ENCODE measurements at places on chromosomes 7 and 10.
A peak's percentile ranks its signal among the peaks of the same experiment; 100 is the strongest.

GRCh38 chr10:5575482-5576153, 50.9 kb downstream of the CALML3 start:
- DNase-seq = no peak

DNA sequence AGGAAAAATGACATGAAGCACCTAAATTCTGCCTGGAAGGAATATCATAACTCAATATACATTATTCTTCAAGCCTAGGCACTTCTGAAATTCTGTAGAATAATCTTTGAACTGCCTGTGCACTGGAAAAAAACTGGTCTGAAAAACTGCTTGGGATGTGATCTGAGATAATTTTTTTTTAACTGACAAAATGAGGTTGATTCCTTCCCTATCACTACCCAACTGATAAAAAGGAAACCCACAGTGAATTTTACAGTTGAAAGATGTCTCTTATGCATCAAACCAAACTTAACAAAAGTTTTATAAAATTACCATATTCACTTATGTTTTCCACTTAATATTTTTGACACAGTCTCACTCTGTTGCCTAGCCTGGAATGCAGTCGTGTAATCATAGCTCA, 67.2 kb upstream of the FAM133B start:
- no peak for DNase-seq

GRCh38 chr7:27739301-27739908, 557 bp upstream of the TAX1BP1 start:
- DNase-seq = no peak

- DNase-seq = no peak
These were observed 6.9 kb upstream of the ZNF503 start for GRCh38 chr10:75408509-75408875.

DNA sequence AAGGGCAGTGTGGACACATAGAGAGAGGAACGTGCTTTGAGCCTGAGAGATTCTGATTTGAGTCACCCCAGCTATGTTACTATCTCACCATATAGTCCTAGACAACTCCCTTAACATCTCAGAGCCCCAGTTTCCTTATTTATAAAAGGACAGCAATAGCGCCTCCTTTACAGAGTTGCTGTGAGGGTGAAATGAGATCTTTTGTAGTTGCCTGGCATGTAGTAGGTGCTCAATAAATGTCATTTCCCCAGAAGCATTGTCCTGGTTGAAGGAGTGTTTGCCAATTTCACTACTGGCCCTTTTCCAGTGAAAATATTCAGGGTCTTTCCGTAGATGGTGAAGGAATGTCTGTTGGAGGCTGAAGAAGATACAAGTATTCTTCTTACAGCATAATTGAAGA, 51.3 kb upstream of the FAM180A start:
- no peak for DNase-seq

DNA sequence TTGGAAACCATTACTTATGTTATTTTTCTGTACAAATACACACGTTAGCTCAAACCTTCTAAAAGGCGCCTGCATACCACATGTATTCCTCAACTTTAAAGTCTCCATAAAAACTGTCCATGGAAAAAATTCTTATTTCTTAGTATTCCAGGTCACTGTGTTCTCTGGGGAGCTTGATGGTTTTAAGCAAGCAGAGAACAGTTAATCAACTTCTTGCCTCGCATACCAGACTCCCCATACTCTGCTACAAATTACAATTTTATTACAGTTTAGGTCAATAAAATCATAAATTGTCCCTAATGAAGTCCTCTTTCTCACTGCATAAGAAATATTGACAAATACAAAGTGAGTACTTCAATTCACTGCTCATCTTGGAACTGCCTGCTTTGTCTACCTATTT, 77.0 kb upstream of the GPR22 start:
- DNase-seq = no peak

- no peak for DNase-seq
These were observed 197.0 kb downstream of the PLXNA4 start for GRCh38 chr7:132379292-132379691.

DNA sequence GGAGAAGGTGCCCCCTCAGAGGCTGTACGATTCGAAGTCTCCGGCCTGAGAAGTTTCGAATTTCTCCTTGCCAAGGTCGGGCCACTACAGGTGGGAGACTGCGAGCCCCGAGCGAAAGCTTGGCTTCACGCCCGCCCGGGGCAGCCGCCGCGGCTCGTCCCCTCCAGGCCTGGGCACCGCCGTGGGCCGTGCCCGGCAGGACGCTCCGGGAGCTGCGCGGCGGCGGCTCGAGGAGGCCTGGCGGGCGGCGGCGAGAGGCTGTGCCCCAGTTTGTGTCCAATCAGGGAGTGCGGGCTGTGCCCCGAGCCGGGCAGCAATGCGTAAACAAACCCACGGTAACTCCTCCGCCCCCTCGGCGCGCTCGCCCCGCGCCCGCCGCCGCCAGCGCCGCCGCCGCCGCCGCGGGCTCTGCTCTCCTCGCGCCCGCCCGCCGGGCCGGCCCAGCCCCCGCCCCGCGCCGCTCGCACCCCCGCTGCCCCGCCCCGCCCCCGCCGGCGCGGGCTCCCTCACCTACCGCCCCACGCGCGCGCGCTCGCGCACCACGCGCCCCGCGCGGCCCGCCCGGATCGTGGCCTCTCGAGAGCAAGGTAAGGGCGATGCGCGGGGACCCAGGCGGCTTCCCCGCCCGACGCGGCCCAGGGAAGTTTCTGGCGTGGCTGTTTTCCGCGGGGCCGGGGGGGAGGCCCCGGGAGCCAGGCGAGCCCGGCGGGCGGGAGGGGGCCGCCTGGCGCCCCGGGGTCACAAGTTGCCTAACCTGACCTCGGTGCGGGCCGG, 57.8 kb upstream of the PCGF5 start:
- peak; percentile 35 for DNase-seq

GRCh38 chr7:135772639-135773222, 24.1 kb upstream of the FAM180A start:
- DNase-seq = no peak

DNA sequence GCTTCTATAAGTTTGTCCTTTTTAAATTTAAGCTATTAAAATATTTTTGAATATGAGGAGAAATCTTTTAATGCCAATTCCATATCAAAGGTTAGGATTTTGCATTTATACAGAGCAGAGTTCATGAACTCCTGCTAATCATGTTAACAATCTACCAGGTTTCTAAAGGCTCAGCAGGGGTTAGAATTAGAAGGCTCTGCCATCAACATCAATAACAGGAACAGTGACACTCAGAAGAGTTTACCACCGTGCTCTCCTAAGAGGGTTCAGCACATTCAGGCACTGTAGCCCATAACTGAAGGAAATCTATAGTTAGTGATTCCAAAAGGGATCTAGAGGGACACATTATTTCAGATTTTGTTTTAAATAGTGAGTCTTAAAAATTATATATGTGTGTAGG, 100.1 kb downstream of the HOXA1 start:
- no peak for DNase-seq

DNA sequence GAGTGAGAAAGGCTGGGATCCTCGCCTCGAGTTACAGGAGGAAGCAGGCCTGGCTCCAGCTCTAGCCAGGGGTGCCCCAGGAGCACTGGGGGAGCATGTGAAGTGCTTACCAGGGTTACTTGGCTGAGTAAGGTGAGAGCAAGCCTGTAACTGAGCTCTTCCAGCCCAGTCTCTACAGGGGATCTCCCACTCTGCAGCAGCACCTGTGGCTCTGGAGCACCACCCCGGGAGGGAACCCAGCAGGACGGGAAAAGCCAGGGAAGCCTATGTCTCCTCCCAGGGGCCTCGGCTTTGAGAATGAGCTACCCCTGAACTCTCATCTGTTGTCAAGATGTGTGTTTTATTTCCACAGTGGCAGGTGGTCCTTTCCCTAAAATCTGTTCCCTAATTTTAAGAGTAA, 10.6 kb downstream of the LRRC20 start:
- no peak for DNase-seq

DNA sequence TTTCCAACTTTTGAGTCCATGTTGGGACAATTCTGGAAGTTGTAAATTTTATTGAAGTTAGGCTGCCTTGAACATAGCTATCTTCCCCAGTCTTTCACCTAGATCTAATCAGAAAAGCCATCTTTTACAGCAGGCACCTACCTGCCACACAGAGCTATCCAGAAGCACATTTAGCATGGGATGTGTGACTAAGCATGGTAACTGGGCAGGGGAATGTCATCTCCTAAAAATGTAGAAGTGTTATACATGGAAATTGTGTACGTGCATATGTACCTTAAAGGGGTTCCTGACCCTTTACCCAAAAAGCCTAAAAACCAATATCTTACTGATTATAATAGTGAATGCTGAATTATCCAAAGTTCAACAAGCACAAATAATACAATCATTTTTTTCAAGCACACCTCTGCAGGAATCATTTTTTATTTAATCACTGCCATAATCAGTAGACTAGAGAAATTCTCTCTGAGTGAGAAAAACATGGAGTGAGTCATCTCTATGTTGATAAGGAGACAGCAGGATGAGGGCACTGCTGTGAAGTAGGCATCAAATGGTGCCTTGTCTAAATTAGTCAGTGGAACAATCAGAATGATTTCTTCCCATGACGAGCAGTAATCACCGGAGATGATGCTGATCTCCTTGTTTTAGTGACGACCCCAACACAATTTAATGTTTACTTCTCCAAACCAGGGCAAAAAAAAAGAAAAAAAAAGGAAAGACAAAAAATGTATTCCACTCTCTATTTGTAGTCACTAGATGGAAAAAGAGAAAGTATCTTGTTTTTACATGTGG, 75.9 kb downstream of the SORBS1 start:
- no peak for DNase-seq

DNA sequence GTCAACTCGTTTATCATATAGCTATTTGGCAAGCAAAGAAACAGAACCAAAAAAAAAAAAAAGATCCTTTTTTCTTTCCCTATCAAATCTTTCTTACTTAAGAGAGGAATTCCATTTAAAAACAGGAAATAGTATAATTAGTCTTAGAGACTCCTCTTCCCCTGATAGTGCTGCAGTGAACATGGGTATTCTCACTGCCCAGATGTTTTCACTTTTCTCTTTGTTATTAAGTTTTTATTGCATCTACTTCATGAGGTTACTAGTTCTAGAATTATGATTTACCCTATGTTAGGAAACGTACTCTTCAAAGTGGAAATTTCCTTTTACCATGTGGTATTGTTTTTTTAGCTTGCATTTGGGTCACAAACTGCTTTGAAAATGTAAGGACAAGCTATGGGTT, 8.5 kb downstream of the CASP2 start:
- no peak for DNase-seq

- DNase-seq = no peak
These were observed 5.3 kb upstream of the REPIN1 start for GRCh38 chr7:150363370-150363769.

DNA sequence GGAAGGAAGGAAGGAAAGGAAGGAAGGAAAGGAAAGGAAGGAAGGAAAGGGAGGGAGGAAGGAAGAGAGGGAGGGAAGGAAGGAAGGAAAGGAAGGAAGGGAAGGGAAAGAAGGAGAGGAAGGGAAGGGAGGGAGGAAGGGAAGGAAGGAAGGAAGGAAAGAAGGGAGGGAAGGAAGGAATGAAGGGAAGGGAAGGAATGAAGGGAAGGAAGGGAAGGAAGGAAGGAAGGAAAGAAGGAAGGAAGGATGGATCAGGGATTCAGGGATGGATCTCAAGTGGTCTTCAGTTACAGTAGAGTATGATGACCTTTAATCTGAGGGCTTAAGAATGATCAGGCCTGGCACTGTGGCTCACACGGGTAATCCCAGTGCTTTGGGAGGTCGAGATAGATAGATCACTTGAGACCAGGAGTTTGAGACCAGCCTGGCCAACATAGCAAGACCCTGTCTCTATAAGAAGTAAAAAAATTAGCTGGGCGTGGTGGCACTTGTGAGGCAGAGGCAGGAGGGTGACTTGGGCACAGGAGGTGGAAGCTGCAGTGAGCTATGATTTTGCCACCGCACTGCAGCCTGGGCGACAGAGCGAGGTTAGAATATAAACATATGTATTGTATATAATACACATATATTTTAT, 760 bp upstream of the FOXK1 start:
- DNase-seq = no peak

GRCh38 chr10:101451261-101451660, 97.3 kb downstream of the BTRC start:
- no peak for DNase-seq

DNA sequence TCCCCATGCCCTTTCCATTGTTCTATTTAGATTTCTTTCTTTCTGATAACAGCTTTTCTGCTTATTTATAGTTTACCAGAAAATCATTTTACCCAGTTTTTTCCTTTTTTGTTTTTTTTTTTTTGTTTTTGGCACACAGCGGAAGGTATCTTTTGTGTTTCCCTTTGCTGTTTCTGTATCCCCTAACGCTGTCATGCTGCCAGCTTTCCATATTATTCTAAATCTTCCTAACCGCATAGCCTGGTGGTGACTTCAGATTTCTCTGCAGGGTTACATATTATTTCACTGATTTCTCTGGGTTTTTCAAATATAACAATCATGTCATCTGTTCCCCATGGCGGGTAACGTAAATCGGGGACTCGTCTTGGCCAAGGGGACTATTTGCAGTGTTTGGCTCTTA, 4.0 kb upstream of the SLC29A4 start:
- DNase-seq = no peak

- no peak for DNase-seq
These were observed 249.9 kb downstream of the IPMK start for GRCh38 chr10:58017719-58018367.

- DNase-seq = no peak
These were observed 14.2 kb downstream of the MYL10 start for GRCh38 chr7:101614939-101615302.

- no peak for DNase-seq
These were observed at the start of gene SAMD9L for GRCh38 chr7:93148144-93148543. Gene SAMD9L (minus strand): TSS chr7:93148385. CDS start chr7:93135971, 12,414 bp downstream.

GRCh38 chr7:141290365-141290764, 216.5 kb downstream of the TMEM178B start:
- DNase-seq = no peak

DNA sequence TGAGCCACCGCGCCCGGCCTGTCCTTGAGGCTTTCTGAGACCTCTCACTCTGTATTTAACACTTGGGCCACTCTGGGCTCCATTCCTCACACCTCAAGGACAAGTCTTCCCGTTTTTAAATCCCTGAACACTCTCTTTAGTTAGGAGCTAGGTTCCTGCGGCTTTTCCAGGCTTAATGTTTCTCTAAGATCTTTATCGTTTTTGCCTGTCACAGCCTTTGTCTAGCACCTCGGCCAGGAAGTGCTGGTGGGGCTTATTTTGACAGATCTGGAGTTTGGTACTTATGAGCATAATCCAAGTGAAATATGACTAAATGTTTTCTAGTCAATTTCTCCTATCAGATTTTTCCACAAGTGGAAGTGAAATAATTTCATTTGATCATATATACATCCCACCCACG, 186.6 kb downstream of the DPY19L1 start:
- no peak for DNase-seq

GRCh38 chr7:762885-763284, 35.8 kb upstream of the PRKAR1B start:
- DNase-seq = no peak

DNA sequence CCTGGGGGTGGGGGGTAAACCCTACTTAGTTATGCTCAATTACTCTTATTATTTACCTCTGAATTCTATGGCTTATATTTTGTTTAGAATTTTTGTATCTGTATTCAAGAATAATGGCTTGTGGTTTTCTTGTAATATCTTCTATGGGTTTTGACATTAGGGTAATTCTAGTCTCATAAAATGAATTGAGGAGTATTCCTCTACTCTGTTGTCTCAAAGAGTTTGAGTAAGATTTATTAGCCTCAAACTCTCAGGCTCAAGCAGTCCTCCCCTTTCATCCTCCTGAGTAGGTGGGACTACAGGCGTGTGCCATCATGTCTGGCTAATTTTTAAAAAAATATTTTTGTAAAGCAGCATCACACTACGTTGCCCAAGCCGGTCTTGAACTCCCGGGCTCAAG, 19.6 kb upstream of the UCMA start:
- DNase-seq = no peak

Measured in stimulated activated CD8-positive, alpha-beta memory T cell treated with anti-CD3 and anti-CD28 coated beads, Interleukin-4, amount 100 ng/mL, for 4 hours (primary cell).